ENCODE measurements at places on chromosomes 13 and 19.

DNA sequence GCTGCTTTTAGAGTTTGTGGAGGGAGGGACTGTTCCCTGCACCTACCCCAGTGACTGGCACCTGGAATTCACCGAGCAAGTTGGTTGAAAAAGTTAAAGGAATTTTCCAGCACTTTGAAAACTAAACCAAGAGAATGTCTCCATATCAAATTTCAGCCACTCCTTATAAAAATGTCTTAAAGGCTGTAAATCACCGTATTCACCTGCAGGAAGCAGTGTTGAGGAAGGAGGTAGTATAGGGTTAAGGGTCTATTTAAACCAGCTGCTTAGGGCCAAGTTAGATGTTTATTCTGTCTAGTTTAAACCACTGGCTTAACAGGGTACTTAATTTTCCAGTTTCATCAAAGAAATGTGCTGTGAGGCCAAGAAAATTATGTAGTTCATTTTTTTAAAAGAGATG is 3.8 kb upstream of the RAB20 start:
- DNase-seq: no peak

DNA sequence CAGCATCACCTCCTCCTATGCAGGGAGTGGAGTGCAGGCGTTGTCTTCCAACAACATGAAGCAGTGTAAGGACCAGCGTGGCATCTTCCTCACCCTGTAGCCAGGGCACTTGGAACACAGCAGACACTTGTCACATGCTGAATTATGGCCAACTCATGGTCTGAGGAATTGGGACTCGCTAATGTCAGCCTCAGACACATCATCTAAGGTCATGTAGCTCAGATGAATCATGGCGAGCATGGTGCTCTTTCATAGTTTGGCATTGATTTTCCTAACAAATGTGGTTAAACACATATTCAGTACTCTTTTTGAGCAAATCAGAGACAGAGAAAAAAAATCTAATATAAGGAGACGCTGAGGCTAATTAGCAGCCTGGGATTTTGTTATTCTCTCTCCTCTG is 99.6 kb upstream of the SGCG start:
- no peak for DNase-seq

DNA sequence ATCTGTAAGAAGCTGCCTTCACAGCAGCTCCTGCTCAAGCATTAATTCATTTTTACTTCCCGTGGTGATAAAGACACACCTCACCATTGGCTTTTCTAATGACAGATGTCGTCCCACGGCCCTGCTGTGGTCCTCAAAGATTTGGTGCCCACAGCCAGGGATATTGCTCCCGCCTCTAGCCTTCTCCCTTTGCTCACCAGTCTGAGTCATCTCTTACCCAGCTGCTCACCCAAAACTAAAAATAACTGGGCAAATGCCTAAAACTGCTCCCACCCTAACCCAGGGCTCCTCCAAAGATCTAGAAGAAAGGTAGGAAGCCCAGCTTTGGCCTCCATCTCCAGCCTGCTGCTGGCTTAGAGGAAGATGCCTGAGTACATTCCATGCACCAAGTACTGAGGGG is 371.1 kb upstream of the ZNF507 start:
- DNase-seq: no peak

GRCh38 chr19:40217934-40218890 is at the start of gene TTC9B:
Gene TTC9B, minus strand, starts transcription at chr19:40218384. Its CDS starts 3 bp downstream, at chr19:40218381.
- DNase-seq: peak; percentile 41

GRCh38 chr19:39045506-39045905 is 13.2 kb upstream of the FBXO27 start:
- DNase-seq: no peak

DNA sequence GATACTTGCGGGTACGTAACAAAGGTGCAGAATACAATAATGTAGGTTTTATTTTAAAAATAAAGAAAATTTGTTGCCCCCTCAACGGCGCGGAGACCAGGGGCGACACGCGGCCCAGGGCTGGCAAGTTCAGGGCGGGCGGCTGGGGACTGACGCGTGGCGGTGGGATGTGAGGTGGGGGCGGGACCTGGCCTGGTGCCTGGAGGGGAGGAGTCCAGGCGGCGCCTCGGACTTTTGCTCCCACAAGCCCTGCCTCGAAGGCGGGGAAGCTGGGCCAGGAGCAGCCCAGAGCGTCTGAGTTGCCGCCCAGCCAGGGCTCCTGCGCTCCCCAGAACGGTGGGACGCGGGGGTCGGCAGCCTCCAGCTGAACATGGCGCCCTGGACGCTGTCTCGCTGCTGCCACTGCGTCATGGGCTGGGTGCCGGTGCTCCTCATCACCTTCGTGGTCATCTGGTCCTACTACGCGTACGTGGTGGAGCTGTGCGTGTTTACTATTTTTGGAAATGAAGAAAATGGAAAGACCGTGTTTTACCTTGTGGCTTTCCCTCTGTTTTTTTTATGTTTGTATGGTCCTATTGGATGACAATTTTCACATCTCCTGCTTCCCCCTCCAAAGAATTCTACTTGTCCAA is 1122.8 kb upstream of the ATXN8OS start:
- no peak for DNase-seq

GRCh38 chr13:104954210-104954609 is 1581.3 kb downstream of the EFNB2 start:
- no peak for DNase-seq

GRCh38 chr19:16957151-16957701 is 68.4 kb downstream of the F2RL3 start:
- no peak for DNase-seq

DNA sequence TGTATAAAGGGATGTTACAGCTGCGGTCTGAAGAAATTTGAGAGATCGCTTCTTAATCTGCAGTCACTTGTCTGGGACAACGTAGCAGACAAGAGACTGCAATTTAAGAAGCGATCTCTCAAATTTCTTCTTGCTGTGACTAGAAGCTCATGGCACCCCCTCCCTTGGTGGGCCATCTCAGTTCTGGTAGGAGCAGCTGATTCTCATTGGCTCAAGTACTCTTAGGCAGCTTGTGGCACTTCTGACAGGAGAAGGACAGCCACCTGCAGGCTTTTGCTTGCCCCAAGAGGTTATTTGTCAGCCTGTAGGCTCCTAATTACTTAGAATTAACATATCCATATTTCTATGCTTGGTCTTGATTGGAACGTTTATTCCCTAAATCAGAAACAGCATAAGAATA is 503.0 kb downstream of the DCT start:
- no peak for DNase-seq

DNA sequence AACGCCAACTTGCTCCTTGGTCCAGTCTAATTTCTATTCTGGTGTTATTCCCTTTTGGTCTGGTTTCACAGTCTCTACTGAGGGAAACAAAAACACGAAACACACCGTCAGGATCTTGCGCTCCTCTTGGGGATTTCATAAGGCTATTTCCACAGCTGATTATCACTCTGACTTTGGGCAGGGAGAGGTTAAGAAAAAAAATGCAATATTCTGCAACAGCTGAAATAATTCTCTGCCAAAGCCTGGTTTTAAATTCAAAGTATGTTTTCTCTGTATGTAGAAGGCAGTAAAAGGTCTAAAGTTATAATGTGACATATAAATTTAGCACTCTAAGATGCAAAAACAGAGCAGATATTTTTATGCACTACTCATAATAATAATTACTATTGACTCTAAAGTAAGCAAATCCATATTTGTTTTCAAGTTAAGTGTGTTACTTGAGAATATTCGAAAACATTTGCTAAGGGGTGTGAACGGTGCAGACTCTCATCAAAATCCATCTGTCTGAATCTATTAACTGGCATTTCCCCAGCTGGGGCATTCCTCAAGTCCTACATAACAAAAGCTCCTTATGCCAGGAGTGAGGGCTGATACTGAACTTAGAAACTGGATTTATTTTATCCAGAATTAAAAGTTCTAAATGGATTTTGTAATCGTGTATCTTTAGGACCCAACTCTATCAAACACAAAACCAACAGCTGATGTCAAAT is 38.4 kb upstream of the STARD13 start:
- no peak for DNase-seq

DNA sequence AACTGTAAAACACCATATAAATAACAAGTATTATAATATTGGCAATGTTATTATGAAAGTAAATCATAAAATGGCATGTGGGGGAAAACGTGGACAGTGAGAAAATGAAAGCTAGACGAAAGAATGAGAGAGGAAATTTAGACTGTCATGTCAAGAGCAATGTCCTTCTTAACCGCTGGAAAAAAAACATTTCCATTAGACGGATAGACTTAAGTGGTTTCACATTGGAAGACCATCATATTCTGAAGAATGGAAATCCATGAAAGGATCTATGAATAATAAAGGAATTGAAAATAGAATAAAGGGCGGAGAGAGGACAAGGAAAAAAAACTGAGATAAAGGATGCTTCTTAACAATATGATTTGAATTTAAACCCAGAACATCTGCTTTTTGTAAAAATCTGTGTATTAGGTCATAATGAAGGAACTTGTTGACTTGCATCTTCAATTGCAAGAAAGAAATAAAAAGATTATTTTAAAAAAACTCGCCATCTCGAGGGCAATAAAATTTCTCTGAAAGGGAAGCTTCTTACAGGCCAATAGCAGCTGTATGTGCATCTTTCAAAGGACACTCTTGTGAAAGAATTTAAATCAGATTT is 90.6 kb downstream of the SPRY2 start:
- no peak for DNase-seq

GRCh38 chr13:95480131-95480545 is 72.4 kb upstream of the CLDN10 start:
- DNase-seq: no peak

DNA sequence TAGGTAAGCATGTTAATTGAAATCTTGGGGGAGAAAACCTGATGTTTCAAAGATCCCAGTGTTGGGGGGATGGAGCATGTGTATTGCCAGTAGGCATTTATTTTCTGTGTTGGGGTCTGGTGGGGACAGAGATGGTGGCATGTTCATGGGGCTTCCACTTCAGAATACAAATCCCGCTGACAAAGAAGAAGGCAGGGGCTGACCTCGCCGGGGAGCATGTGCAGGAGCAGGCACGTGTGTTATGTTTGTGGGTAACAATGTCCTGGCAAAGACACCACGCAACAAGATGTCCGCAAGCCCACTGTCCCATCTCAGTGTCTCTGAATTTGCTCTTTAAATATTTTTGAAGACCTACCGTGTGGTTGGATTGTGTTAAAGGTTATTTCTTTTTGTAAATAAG is 164.5 kb downstream of the TEX29 start:
- DNase-seq: no peak

- no peak for DNase-seq
Observed at GRCh38 chr13:43802511-43802910, 15.7 kb upstream of the ENOX1 start.
